Astrocyte of the spinal cord (primary cell): ENCODE measurements at places on chromosomes 7 and 10.

- DNase-seq = peak; percentile 62
These were observed 50.4 kb downstream of the RBM33 start for GRCh38 chr7:155694851-155695250.

- DNase-seq = no peak
These were observed 56.7 kb upstream of the GTF2IRD1 start for GRCh38 chr7:74396993-74397392.

DNA sequence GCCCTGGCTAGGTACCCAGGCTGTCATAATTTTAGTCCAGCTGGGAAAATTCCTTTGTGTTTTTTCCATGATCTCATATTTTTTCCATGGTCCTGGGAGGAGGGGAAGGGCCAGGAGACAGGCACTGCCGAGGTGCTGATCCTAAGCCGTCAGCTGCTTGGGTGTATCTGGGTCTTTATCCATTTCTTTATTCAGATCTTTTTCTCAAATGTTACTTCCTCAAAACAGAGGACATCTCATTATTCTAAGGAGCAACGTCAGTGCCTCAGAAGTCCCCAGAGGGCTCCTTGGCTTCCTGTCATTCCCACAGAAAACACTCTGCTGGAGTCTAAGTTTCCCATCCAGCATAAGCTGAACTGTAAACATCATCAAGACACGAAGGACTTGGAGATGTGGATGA lies 2.8 kb upstream of the OR6V1 start:
- no peak for DNase-seq

- DNase-seq = no peak
These were observed 302.9 kb upstream of the ZMIZ1 start for GRCh38 chr10:78765726-78766335.

GRCh38 chr7:36264123-36264801 lies 111.2 kb downstream of the EEPD1 start:
- no peak for DNase-seq

GRCh38 chr7:38893061-38893460 lies 15.9 kb downstream of the VPS41 start:
- DNase-seq = peak; percentile 22

DNA sequence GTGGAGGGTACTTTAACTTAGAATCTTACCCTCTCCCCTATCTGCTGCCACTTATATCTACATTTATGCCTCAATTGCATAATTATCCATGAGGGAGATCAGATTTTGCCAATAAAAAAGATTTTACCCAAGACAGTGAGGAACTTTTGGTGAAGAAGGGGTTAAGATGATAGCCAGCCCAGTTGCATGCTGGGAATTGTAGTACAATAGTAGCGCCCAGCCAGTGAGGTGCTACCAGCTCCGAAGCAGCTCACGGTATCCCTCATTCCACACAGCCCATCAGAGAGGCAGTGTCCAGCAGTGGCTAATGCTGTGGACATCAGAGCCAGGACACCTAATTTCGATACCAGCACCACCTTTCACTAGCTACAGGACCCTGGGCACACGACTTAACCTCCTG lies 5.9 kb upstream of the LGI1 start:
- peak; percentile 22 for DNase-seq

DNA sequence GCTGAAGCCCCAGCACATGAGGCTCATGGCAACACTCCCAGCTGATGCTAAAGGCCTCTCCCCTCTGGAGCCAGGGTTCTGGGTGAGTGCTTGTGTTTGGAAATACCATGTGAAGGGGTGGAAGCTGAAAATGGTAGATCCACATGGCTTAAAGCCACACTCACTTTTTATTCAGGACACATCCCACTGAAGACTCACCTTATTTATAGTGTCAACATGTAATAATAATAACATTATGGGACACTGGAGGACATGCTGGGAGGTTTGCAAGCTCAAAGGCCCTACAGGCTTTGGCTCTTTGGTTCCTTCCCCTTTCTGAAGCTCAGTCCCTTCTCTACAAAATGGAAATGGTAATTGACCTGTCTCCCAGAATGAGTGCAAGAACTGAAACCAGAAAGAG lies 318.0 kb downstream of the GRID1 start:
- no peak for DNase-seq

DNA sequence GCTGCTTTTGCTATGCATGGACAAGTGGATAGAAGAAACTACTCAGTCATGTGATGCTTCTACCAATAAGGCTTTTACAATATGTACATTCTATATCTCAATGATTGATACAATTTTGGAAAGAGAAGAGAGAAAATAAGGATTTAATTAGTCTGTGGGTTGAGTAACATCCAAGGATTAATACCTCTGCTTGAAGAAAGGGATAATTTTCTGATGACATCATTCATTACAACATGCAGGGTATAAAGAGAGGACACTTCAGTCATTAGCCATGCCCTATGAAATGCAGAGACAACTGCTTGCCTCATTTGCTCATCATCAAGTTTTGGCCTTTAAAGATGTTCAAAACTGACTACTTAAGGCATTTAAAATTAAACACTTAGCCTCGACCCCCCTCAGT lies 237.3 kb downstream of the AHR start:
- no peak for DNase-seq

- DNase-seq = no peak
These were observed 8.1 kb downstream of the AOC1 start for GRCh38 chr7:150860291-150860977.
